ENCODE measurements at places on chromosomes 5 and 9.
A peak's percentile ranks its signal among the peaks of the same experiment; 100 is the strongest.

GRCh38 chr9:73050065-73050816, 97.4 kb upstream of the ALDH1A1 start:
- ATAC-seq = no peak

GRCh38 chr9:114908805-114909448, 21.5 kb downstream of the TNFSF8 start:
- ATAC-seq = peak; percentile 51

DNA sequence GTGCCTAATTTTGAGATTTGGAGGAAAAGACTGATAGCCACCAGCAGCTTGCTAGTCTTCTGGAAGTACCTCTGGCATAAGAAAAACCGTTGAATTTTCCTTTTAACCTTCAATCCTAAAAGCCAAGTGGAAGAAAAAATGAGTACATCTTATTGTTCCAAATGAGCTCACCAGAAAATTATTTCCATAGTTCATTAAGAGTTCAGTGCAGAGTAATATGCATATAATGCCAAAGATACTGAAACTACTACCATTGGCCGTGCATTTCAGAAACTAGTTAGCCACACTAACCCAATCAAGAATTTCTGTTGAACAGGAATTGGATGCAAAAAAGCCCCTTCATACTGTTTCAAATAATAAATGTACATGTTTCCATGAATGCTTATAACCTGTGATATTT, 607.9 kb downstream of the KCTD16 start:
- no peak for ATAC-seq

- ATAC-seq = no peak
Measured at GRCh38 chr5:56595566-56595965, 219.8 kb upstream of the MAP3K1 start.

DNA sequence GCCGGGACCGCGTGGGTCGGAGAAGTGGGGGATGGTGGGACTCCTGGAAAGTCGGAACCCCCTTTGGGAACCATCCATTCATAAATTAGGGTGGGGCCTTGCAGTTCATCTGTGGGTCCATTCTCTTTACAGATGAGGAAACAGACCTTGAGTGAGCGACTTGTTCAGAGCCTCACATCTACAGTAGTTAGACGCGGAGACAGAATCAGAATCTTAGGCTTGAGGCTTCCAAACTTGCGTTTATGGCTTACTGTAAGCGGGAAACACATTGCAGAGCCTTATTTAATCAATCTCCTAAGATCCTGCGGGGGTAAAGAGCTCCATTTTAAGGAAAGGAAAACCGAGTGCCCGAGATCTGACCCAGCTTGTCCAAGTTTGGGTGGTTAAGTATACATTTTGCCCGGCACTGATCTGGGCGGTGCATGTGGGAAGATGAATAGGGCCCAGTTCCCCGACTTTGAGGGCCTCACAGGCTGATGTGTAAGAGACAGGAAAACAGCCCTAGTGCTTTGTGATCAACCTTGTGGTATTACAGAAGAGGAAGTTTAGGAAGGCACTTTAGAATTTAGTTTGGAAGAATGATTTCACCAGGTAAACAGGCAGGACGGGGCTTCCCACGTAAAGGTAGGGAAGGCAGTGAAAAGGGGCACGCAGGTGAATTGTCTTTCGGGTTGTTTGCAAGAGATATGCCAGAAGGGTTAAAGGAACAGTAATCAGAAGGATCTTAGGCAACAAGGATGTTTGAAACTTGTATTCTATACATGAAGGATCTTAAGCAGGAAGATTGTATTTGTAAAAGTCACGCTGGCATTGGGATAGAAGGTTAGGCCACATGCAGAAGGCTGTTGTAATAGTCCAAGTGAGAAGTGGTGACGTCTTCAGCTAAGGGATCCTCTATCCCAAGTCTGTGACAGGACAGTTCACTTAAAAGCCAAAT, 744 bp downstream of the TARS1 start:
- ATAC-seq = peak; percentile 42

- ATAC-seq = no peak
Measured at GRCh38 chr9:6716766-6717165, 41.0 kb upstream of the KDM4C start.

- ATAC-seq = no peak
Measured at GRCh38 chr5:88666761-88667495, 216.1 kb downstream of the MEF2C start.

- no peak for ATAC-seq
Measured at GRCh38 chr5:158007336-158007735, 148.4 kb upstream of the CLINT1 start.

- no peak for ATAC-seq
Measured at GRCh38 chr5:116456036-116456435, 118.6 kb downstream of the SEMA6A start.

- peak; percentile 81 for ATAC-seq
Measured at GRCh38 chr5:125056671-125057485, 310.4 kb upstream of the ZNF608 start.

- no peak for ATAC-seq
Measured at GRCh38 chr5:95932941-95933340, 28.7 kb downstream of the ELL2 start.

DNA sequence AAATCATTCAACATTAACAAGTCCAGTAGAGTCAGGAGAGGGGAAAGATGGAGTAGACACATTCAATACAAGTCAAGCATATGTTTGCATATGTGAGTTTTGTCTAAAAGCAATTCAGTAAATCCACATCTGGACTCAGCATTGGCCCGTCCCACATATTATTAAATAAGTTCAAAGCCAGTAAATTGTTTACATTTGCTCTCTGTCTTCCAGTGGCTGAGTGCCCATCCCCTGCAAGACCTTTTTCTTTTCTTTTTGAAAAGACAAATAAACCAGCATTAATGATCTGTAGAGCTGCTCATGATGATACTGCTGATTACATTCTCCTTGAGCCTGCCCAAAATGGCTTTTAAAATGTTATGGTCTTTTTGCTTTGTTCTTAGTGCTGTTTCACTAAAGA, 71.1 kb downstream of the TNC start:
- ATAC-seq = no peak

GRCh38 chr9:113221800-113222481, 597 bp downstream of the SLC31A1 start:
- peak; percentile 3 for ATAC-seq

DNA sequence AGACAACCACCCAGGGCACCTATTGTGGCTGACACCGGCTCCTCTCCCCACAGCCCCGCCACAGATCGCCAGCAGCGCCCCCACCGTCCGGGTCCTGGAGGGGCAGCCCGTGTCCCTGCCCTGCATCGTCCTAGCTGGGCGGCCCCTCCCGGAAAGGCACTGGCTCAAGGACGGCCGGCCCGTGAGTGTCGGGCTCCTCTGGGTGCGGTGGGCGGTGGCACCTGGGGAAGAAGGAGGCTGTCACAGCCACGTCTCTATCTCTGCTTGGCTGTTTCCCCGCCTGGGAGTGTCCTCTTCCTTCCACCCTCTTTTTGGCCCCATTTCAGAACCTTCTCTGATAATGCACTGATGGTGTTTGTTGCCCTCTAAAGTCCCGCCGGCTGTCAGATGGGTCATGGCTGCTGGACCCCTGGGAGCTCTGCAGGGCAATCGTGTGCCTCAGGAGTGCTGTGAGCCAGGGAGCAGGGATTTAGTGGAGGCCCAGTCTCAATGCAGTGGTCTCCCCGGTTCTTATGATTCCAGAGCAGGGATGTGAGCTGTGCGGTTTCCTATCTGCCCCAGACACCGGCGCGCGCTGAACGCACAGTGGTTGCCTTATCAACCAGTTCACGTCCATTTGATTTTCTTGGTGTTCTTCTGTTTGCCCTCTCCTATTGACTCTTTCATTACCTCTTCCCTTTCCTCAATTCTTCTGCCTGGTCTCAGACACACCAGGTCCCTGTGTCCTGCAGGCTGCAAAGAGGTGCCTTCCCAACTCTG, 55.3 kb downstream of the HMCN2 start:
- peak; percentile 49 for ATAC-seq

- no peak for ATAC-seq
Measured at GRCh38 chr5:42387563-42387962, 35.7 kb upstream of the GHR start.

DNA sequence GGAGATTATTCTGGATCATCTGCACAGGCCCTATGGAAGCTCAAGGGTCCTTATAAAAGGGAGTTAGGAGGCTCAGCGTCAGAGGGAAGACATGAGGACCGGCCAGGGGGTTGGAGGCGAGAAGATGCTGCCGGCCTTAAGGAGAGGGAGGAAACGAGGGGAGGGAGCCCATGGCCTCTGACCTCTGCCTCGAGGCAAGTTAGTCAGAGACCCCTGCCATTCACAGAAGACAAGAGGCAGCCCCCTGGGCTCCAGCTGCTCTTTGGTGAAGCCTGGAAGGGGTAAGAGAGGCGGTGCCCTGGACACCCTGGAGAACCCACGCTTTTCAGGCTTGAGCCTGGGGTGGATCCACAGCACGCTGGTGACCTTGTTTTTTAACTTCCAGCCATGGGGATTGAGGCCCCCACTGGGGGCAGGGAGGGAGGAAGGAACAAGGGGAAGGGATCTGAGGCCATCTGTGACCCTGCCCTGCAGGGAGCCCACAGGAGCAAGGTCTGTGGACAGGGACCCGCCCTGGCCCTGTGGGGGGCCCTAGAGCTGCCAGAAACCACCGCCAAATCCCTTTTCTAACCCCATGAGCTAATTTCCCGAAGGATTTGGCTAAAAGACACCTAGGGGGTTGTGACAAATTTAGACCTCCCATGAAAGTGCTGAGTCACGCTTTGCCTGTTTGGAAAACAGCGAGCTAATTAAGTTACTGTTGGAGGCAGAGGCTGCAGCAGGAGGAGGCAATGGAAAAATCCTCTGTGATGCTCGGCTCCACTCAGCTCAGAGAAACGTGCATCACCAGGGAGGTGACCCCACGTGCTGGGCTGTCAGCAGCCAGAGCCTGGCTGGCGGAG, 49.7 kb downstream of the OLFM1 start:
- no peak for ATAC-seq

DNA sequence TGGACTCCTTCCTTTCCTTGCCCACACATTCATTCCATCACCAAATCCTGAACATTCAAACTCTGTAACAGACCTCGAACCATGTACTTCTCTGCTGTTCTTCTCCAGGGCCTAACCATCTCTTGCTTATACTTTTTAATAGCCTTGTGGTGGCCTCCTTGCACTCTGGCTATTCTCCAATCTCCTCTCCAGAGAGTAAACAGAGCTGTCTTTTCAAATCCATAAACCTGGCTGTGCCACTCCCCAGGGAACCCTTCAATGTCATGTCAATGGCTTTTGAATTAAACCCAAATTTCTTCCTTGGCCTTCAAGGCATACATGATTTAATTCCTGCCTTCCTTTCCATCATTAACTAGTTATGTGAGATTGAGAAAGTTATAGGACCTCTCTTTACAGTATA, 277.6 kb upstream of the EFNA5 start:
- no peak for ATAC-seq

GRCh38 chr9:5767968-5768932, 64.7 kb downstream of the ERMP1 start:
- ATAC-seq = peak; percentile 52

GRCh38 chr5:14809369-14810155, 62.0 kb downstream of the ANKH start:
- ATAC-seq = peak; percentile 74

DNA sequence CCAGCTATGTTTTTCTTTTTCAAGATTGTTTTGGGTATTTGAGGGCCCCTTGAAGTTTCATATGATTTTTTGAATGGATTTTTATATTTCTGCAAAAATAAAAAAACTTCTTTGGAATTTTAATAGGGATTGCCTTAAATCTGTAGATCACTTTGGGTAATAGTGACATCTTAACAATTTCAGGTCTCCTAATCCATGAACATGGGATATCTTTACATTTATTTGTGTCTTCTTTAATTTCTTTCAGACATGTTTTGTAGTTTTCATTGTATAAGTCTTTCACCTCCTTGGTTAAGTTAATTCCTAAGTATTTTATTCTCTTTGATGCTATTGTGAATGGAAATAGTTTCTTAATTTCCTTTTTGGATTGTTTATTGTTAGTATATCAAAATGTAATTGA, 79.1 kb downstream of the PPIC start:
- ATAC-seq = no peak

DNA sequence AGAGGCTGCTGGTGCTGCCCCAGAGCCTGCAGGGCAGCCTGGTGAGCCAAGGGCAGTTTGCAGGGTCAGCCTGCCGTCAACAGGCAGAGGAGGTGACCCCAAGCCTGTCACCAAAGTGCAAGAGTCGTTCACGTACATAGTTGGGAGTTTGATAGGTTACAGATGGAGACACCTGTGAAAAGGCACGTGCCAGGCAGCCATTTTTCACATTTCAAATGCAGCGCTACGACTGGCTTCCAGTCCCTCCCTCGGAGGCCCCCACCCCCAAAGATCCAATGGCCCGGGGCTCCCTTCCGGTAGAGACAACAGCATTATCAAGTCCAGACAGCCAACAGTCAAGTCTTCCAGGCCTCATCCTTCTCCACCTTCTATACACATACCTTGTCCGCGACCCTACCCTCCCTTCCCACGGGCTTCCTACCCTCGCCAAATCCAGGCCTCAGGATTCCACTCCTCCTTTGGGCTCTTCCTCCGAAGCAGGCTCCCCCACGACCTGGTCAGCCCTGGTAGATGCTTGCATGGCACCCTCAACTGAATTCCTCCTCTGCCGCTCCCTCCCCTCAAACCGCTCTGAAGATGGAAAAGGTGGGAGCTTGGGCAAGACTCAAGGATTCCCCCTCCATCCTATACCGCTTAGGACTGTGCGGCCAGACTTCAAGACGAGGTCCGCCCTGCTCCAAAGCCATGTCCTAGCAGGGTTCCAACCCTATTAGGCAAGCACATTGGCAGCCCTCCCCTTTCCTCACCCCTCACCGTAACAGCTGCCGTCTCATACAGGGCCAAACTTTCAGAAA, 13.2 kb downstream of the HNRNPH1 start:
- no peak for ATAC-seq

DNA sequence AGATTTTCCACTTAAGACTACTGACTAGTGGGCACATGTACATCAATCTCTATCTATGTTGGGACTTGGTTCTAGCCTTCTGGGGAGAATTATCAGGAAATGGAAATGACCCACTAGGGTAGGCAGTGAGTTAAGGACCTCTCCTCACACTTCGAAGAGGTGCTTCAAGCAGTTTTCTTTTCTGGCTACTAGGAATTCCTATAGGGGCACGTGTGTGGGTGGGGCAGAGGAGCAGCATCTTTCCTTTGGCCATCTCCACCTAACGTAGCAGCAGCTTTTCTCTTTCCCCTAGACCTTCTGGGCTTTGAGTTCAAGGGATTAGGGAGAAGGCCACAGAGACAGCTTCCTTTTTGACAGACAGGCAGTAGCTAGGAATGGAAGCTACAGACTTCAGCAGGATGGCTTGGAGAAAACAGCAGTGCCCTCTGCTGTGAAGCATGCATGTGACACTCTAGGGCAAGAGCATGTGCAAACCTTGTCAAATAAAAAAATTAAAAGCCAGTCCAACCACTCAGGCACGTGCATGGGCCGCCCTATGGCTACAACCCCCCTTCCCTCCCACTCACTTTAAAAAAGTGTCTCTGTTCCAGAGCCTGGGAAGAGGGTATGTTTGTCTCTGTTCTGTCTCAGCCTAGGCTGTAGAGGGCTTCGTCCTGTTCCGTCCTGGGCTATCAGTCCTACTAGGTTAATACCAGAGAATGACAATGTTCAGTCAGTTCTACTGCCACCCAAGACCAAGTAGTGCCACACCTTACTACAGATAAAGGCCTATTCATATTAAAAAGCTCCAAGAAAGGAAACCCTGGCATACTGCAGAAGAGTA, 8.7 kb upstream of the GFRA3 start:
- ATAC-seq = peak; percentile 74

GRCh38 chr9:92960561-92961290, 13.4 kb downstream of the FGD3 start:
- no peak for ATAC-seq
